Activated CD4-positive, alpha-beta T cell treated with anti-CD3 and anti-CD28 coated beads, Interleukin-2, amount 10 ng/mL, durations not matched to agents 7 days and 5 days (primary cell): ENCODE measurements at places on chromosomes 16 and 17.

GRCh38 chr17:45123930-45124796, 8.2 kb downstream of the PLCD3 start:
- DNase-seq, result no peak

- DNase-seq, result no peak
Measured at GRCh38 chr16:87618216-87618615, 15.9 kb downstream of the JPH3 start.

GRCh38 chr16:57643147-57643874, 14.9 kb downstream of the ADGRG1 start:
- no peak for DNase-seq

- DNase-seq, result no peak
Measured at GRCh38 chr17:1206026-1206777, 26.4 kb upstream of the ABR start.

- no peak for DNase-seq
Measured at GRCh38 chr16:70730944-70731343, 45.1 kb upstream of the MTSS2 start.

DNA sequence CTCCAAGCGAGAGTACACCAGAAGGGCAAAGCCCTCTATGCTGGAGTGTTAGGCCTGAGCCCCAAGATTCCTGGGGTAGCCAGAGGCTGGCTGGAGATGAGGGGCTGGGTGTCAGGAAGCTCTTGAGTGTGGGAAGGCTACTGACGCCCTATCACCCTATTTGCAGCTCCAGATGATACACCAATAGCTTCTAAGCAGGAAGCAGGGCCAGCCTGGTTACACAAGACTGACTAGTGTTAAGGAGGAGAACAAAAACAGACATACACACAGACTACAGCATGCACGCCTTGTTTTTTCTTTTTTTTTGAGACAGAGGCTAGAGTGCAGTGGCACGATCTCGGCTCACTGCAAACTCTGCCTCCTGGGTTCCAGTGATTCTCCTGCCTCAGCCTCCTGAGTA, 15.9 kb downstream of the POLR3K start:
- no peak for DNase-seq

DNA sequence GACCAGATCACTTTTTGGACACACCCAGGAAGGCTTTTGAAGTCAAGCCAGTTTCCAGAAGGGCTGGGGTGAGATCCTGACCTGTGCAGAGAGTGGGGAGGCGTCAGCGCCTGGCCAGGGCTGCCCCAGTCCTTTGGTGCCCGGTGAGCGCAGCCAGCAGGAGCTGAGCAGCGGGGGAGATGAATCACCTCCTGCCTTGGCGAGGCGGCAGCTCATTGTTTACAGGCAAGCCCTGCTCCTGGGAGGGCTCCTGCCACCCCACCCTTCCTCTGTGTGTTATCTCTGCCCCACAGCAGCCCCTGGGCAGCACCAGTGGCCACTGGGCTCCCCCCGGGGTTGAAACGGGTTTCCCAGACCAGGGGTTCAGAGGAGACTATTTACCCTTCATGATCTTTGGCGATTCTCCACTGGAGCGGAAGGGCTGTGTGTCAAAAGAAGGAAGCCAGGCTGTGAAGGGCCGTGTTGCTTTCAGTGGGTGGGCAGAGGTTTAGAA, 14.1 kb upstream of the ITGB4 start:
- DNase-seq, result no peak

DNA sequence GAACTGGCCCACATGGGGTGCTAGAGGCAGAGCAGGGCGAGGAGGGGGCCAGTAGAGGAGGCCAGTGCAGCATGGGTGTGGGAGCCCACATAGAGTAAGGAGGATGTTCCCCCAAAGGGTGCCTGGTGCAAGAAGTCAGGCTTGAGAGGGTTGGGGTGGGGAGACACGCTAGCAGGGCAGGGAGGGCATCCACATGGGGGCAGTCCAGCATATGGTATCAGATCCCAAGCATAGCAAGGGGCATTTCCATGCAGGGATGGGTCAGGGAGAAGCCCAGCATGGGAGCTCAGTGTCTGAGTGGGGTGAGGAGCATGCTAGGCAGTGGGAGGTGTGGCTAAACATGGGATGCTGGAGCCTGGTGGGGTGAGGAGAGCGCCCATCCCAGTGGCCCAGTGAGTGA, 213.7 kb downstream of the COPRS start:
- DNase-seq, result no peak

GRCh38 chr17:33955461-33955860, 299.6 kb upstream of the CCL2 start:
- no peak for DNase-seq

DNA sequence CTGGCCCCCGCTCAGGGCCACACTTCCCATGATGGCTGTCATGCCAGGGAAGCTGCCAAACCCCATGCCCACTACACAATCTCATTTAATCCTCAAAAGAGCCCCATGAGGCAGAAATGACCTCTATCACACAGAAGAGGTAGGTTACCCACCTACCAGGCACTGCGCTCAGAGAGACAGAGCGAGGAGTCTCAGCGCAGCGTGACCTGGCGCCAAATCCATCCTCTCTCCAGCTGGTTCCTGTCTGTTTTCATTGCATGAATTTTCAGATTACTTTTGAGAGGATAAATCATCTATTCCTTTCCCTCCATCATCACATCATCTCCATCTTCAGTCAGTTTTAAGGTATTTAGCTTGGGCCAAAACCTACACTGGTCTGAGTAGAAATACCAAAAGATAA, 101.5 kb upstream of the DNAH17 start:
- DNase-seq, result no peak

DNA sequence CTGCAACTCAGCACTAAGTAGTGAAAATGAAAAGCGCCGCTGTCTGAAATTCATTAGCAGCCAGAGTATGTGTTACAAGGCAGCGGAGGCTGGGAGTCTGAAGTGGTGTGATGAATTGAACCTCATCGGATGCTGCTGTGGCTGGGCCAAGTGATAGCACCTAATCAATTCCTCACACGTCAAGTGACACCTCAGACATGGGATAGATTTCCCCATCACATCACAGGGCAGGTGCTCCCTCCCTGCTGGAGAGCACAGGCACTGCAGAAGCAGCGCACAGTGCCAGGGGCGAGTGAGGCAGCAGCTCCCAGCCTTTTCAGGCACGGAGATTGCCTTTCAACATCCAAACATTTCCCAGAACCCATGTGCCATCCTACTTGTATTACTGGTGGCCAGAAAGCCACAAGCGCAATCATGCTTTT, 32.2 kb downstream of the DRC3 start:
- no peak for DNase-seq

DNA sequence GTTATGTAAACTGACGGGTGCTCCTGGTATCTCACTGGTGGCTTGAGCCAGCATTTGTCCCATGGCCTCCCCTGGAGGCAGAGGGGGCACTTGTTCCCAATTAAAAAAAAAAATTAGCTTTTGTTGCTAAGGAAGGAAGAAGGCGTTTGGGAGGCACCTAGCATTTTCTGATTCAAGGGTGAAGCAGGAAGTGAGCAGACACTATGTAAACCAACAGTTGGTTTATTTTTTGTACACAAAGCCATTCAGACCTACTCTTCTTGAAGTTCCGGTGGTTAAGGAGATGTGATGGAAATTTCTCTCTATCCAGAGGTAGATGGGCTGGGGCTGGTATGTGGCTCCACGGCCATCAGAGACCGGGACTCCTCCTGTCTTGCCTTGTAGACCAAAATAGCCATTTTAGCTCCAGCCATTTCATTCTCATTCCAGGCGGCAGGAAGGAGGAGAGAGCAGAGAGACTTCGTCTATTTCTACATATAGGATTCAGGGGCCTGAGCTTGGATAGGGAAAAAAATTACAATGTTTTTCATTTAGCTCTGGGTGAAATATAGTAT, 103.0 kb downstream of the SNX29 start:
- DNase-seq, result peak; percentile 33

DNA sequence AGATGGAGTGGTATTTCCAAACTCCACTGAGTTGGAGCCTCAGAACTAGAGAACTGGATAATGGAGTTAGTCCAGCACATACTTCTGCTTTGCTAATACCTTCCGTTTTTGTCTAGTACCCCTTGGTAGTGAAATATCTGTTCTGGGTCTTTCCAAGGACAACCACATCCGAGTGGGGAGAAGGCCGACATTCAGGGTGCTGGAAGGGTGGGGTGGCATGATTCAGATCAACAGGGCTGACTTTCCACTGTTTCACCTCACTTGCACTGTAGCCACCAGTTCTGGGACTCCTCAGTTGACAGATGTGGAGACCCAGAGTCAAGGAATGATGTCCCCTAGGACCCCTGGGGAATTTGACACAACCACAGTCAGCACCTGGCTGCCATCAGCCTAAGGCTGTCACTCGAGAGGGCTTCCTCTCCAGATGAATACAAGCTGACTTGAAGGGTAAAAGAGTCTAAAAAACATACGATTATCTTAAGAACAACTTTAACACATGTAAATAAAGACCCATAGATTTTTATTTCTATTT, 84.8 kb upstream of the HNF1B start:
- DNase-seq, result no peak

DNA sequence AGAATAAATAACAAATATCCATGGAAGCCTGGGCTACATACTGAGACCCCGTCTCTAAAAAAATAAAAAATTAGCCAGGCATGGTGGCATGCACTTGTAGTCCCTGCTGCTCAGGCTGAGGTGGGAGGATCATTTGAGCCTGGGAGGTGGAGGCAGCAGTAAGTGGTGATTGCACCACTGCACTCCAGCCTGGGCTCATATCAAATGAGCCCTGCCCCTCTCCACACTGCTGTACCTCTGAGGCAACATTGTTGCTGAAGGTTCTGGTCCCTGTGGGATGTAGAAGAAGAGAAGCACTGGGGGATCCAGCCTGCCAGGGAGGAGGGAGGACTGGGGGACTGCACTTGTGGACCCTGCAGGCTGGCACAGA, 11.4 kb upstream of the ARHGAP23 start:
- no peak for DNase-seq

GRCh38 chr16:8537691-8538342, 52.5 kb downstream of the TMEM114 start:
- no peak for DNase-seq

- no peak for DNase-seq
Measured at GRCh38 chr16:46839986-46840443, 9.0 kb upstream of the C16orf87 start.

- DNase-seq, result no peak
Measured at GRCh38 chr16:46583036-46583435, 38.1 kb downstream of the SHCBP1 start.

GRCh38 chr16:31874366-31875111, 932 bp downstream of the ZNF267 start:
- DNase-seq, result peak; percentile 36

DNA sequence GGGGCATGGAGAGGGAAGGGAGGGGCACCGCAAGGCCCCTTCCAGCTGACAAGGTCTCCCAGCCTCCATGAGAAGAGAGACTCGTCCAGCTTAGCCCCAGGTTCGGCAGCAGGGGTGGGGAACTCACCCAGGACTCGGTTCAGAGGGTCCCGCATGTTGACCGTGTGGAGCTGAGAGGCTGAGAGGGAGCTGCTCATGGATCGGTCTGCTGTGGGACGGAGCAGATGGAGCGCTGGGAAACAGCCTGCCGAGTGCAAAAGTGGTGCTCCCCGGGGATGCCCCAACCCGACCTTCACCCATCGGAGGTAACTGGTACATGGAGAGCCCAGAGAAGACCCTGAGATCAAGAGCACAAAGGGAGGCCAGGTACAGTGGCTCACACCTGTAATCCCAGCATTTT, 4.9 kb downstream of the CSF3 start:
- no peak for DNase-seq

DNA sequence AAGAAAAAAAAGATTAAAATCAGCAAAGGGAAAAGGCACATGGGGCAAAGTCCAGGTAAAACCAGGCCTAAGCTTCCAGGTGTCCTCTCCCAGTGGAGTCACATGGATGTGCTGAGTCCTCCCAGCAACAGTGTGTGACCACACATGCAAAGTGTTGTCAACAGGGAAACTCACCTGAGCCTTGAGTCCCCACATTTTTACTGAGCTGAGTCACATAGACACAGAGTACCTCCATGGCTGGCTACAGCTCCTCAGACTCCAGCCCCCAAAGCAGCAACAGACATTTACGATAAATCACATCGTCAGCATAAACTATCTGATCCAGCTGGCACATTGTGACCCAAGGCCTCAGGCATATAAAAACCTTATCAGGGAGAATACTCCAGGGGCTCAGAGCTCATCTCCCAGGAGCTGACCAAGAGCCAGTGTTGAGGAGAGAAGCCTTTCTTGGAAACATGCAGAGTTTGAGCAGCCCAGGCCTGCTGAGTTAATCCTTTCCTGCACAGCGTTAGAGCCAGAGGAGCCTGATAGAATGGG, 20.5 kb downstream of the ERCC4 start:
- DNase-seq, result no peak

DNA sequence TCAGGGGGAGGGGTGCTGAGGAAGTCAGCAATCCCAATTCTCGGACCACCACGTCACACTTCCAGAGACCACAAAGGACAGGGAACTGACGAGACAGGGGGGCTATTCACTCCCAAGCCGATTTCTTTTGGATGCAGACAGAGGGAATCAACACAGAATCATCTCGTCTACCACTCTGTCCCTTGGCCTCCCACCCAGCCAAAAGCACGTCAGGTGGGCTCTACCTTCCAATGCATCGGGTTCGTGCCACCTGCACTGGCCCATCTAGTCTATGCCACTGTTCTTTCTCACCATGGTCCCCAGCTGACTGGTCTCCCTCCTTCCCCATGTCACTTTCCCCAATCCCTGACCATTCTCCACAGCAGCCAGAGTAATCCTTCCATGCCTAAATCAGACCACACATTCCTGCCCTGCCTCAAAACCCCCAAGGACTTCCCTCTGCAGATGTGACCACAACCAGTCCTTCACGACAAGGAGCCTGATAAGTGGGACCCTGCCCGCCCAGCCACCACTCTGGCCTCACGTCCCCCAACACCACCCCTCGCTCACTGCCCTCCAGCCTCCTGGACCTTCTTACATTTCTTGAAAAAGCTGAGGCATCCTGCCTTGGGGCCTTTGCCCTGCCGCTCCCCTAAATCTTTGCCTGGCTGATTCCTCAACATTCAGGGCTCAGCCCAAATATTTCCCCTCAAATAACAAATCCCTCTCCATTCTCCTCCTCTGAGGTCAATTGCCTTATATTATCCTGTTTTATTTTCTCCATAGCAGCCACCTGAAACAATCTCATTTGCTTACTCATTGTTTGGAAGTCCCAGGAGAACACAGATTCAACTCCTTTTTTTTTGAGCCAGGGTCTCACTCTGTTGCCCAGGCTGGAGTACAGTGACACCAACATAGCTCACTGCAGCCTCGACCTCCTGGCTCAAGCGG, 70.4 kb downstream of the IL21R start:
- no peak for DNase-seq

GRCh38 chr16:49778202-49778930, 77.5 kb downstream of the ZNF423 start:
- no peak for DNase-seq

- DNase-seq, result no peak
Measured at GRCh38 chr17:321386-321941, 31.1 kb downstream of the RPH3AL start.
